ENCODE measurements at places on chromosomes 1 and 21. TPM values are rescaled to one million over a fixed set of nuclear protein-coding genes. Genes with fewer than 3 reads are reported as not detected.

Gene RNU1-3
- under 0.01 TPM for total RNA-seq

Gene NFASC
- total RNA-seq, result 53.6 TPM

Gene SH3D21
- 6.2 TPM for total RNA-seq

Gene C1orf185
- total RNA-seq, result not detected

Gene ANKRD45
- total RNA-seq, result 1.1 TPM

Gene IQGAP3
- 83.3 TPM for total RNA-seq

Gene SPRR4
- total RNA-seq, result not detected

Gene NLRP3
- 0.62 TPM for total RNA-seq

Gene SPRR2G
- total RNA-seq, result not detected

Gene TDRD10
- not detected for total RNA-seq

Gene PADI4
- total RNA-seq, result not detected

Gene NGF
- 7.9 TPM for total RNA-seq

Gene OLIG2
- not detected for total RNA-seq

Gene ZNF362
- 1.7 TPM for total RNA-seq

Gene ALX3
- not detected for total RNA-seq

Gene OR2G3
- not detected for total RNA-seq

Gene TRIM67
- not detected for total RNA-seq

Gene LPAR3
- total RNA-seq, result 16.7 TPM

Gene GPA33
- total RNA-seq, result not detected

Gene KCNA2
- not detected for total RNA-seq

Gene CATSPERE
- total RNA-seq, result 1.9 TPM

Gene IFI44L
- 2.7 TPM for total RNA-seq

Gene PHACTR4
- total RNA-seq, result 5.2 TPM

Gene AVPR1B
- not detected for total RNA-seq

Gene SEC22B
- total RNA-seq, result 49.0 TPM

Gene NTNG1
- total RNA-seq, result 19.0 TPM

Gene PAPPA2
- total RNA-seq, result 9.4 TPM

Gene ETV3L
- not detected for total RNA-seq

Gene ESPN
- 0.62 TPM for total RNA-seq

Gene CRNN
- total RNA-seq, result not detected

Gene SELL
- total RNA-seq, result 0.12 TPM

Gene CD1E
- total RNA-seq, result not detected

Gene SPATA46
- not detected for total RNA-seq

Gene IVL
- 1.7 TPM for total RNA-seq

Gene EXOSC10
- total RNA-seq, result 62.9 TPM

Gene FMO3
- total RNA-seq, result not detected

Gene SERPINC1
- 0.12 TPM for total RNA-seq

Gene HSD3B1
- total RNA-seq, result not detected

Gene S100A7A
- not detected for total RNA-seq

Gene S100A12
- total RNA-seq, result not detected

Gene KRTAP12-2
- total RNA-seq, result not detected

Gene TENT5C
- 2.5 TPM for total RNA-seq

Gene RAB42
- total RNA-seq, result 3.2 TPM

Gene MYCL
- total RNA-seq, result 0.37 TPM

Gene ZBTB8B
- not detected for total RNA-seq

Gene MTR
- 34.5 TPM for total RNA-seq

Gene OR2T29
- total RNA-seq, result not detected

Gene CCNL2
- total RNA-seq, result 125 TPM

Gene AIM2
- total RNA-seq, result 0.11 TPM

Gene OLFML3
- total RNA-seq, result 300 TPM

Gene KDM5B
- total RNA-seq, result 70.7 TPM

Measured in uterine smooth muscle cell (primary cell).